ENCODE measurements at places on chromosomes 2 and 18. TPM values are rescaled to one million over a fixed set of nuclear protein-coding genes. Genes with fewer than 3 reads are reported as not detected.

DNA sequence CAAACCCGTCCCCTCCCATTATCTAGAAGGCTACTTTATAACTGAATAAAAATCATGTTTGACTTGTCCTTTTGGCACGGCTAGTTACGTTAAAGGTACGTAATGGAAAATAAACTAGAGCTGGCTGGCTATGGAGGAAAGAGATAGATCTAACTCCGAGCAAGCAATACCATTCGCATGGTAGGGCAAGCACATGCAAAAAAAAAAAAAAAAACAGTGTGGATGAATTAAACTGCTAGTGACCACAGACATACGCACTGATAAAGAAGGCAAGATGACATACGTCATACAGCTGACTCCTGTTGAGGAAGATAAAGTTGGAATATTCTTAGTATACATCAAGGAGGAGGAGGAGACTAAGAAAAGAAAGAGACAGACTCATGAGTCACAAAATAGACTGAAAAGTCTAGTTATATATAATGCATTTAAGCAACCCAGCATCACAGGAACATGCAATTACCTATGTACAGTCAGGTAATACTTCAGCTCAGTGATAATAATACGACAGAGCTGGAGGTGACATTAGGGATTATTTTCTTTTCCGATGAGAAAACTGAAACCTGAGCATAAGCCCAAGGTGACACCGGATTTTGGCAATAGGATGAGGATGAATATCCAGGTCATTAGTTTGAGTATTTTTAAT is 37.9 kb upstream of the NARS1 start:
- DNase-seq: no peak

The COQ10B gene
- total RNA-seq: 48.3 TPM

GRCh38 chr2:203599509-203599908 is 64.4 kb upstream of the RAPH1 start:
- no peak for DNase-seq

- DNase-seq: peak; percentile 15
Observed at GRCh38 chr2:96715658-96716057, 24.2 kb downstream of the LMAN2L start.

GRCh38 chr2:225667445-225667844 is 267.9 kb downstream of the NYAP2 start:
- no peak for DNase-seq

DNA sequence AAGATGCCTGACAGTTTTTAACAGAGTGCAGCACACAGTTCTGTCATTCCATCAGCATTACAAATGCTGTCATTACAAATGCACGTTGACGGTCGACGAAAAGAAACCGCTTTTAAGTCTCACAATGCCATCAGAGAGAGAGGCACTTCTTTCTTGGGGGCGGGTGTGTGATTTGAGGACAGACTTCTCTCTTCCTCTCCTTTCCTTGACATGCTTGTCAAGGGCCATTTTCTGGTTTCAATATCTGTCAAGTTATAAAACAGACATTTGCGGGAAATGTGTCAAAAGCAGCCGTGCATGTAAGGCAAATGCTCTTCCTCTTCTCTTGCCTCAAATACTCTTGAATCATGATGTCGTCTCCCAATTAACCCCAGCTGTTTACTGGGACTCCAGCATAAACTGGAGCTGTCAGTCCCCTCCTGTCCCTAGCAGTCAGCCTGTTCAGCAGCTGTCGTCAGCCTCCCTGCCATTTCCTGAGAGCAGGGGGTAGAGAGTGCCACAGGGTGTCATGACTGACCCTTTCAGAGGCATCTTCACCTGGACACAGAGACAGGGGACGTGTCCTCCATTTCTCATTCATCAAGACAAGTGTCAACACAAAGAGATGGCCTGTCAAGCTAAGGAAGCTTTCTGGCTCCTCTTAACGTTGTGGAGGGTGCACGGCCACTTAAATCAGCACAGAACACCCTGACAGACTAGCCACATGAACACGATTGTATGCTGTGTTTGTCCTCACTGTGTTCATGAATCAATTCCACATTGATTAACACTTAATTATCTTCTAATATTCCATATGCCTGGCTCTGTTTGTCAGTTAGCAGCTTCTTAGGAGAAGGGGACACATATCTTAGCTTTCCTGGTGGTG is 305.4 kb upstream of the RAB6C start:
- DNase-seq: no peak

DNA sequence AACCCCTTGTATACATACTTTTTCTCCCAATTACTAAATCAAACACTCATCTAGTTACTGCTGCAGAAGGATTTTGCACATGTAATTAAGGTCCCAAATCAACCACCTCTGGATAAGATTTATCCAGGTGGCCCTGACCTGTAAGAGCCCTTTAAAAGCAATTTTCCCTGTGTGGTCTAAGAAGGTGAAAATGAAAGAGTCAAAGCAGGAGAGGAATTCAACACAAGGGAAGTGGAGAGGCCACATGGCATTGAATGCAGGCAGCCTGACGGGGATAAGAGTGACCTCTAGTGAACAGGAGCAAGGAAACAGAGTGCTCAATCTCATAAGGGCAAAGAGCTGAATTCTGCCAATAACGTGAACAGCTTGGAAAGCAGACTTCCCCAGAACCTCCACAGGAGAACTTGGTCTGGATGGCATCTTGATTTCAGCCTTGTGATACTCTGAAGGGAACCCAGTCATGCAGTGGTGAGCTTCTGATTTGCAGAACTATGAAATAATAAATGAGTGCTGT is 27.2 kb downstream of the PPP3R1 start:
- peak; percentile 53 for DNase-seq

The TRABD2A gene
- 1.1 TPM for total RNA-seq

GRCh38 chr2:2743164-2743571 is 412.1 kb upstream of the MYT1L start:
- no peak for DNase-seq

DNA sequence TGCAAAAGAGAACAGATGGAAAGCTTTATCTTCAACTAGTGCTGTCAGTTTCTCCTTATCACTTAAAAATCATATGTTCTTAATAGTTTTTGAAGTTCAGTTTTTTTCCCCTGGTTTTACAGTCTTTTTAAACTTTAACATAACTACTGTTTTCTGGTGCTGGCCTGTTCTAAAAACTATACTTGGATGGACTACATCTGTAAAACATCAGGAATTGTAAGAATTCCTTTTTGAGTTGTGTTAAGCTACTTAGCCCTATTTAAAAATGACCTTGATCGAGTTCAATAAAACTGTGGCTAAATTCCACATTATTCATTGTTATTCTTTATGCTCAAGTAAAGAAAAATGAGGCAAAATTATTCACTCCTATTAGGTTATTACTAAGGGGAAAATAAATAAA is 397.7 kb downstream of the NUP35 start:
- no peak for DNase-seq

The GCA gene
- total RNA-seq: 52.9 TPM

DNA sequence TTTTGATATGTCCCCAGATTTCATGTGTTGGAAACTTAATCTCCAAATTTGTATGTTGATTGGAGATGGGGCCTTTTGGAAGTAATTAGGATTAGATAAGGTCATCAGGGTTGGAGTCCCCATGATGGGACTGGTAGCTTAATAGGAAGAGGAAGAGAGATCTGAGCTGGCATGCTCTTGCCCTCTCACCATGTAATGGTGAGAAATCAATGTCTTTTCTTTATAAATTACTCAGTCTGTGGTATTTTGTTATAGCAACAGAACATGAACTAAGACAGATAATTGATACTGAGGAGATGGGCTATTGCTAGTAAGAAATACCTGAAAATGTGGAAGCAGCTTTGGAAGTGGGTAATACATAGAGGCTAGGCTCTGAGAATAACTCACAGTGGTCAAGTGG is 48.0 kb downstream of the CDC42EP3 start:
- no peak for DNase-seq

The ACMSD gene
- 3.3 TPM for total RNA-seq

DNA sequence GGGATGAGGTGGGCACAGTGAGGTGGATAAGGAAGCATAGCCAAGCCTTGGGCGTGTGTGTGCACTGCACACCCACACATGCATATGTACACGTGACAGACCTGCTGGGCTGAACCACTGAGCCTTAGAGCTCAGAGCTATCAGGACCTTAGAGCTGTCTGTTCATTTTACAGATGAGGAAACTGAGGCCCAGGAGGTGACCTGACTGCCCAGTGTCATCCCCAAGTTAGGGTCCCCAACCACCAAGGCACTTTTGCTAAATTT is 8.2 kb upstream of the SNED1 start:
- no peak for DNase-seq

DNA sequence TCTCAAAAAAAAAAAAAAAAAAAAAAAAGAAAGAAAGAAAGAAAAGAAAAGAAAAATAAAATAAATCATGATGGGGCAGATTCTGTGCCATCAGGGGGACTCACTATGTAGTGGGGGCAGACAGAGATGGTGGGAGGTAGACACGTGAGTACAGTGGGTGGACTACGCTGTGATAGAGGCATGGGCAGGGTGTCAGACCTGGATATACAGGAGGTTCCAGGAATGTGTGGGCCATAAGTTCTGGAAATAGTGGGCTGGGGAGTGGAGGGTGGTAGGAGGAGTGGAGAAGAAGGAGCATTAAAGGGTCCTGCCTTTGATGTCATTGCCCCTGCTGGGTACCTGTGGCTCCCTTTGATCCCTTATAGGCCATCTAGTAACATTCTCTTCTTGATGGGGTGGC is 8.8 kb upstream of the WNT6 start:
- no peak for DNase-seq

DNA sequence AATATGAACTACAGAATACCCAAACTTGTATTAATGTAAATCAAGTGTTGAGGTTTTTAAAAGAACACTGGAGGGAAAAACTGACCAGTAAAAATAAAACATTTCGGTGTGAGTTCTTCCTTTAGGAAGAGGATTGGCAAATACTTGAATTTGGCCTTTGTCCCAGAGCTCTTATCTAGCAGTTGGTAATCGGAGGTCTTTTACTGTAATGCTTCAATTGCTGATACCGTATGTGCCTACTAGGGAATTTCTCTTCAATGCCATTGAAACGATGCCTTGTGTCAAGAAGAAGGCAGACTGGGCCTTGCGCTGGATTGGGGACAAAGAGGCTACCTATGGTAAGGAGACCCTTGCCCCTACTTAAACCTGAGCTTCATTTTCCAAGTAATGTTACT is 4.1 kb downstream of the RRM2 start:
- DNase-seq: no peak

The COL4A4 gene
- total RNA-seq: 9.9 TPM

GRCh38 chr2:115443539-115444185 is 1001.2 kb downstream of the DPP10 start:
- no peak for DNase-seq

DNA sequence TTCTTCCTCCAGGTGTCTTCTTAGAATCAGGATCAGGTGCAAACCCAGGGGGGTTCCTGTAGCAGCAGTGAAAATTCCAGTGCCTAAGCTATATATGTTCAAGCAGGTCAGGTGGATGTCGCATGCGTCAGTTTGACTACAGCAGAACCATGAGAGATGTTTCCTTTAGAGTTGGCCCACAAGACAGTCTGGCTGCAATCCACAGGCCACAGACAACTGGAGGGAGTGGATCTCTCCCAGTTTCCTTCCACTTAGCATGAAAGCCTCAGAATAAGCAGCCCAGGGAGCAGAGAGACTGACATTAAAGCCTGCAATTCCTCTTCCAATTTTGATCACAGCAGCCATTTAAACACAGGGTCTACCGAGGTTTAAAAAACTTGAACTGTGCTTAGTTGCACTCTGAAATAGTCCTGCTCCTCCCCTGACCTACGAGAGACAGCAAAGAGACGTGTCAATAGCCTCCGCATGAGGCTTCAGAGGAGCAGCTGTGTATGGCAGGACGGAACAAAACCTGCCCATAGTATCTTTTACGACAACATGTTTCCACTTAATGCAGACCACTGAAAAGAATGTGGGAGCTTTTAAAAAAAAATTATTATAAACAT is 988 bp upstream of the KCNE4 start:
- no peak for DNase-seq

The MAB21L4 gene
- total RNA-seq: 5.2 TPM
